ENCODE measurements at places on chromosomes 5 and 9.

- peak; percentile 61 for DNase-seq
Observed at GRCh38 chr9:135994501-135995192, 33.5 kb upstream of the UBAC1 start.

- peak; percentile 63 for DNase-seq
Observed at GRCh38 chr5:157870837-157871834, 12.2 kb upstream of the CLINT1 start.

GRCh38 chr9:37236822-37237221 is 116.4 kb downstream of the ZCCHC7 start:
- no peak for DNase-seq

DNA sequence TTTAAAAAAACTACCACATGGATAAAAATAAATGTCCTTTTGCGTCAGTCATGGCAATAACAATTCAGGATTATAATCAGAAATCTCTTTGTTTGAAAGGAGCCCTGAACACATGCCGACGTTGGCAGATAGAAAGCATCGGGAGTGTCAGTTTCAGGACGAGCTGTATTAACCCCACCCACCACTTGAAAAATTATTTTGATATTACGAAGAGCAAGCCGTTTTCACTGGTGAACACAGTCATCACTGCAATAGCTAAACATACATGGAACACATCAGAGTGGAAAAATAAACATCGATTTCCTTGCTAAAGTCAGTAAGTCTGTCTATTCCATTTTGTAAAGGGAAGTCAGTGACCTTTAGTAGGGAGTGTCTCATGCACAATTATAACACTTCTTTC is 266.4 kb upstream of the FBXL7 start:
- DNase-seq: peak; percentile 68

DNA sequence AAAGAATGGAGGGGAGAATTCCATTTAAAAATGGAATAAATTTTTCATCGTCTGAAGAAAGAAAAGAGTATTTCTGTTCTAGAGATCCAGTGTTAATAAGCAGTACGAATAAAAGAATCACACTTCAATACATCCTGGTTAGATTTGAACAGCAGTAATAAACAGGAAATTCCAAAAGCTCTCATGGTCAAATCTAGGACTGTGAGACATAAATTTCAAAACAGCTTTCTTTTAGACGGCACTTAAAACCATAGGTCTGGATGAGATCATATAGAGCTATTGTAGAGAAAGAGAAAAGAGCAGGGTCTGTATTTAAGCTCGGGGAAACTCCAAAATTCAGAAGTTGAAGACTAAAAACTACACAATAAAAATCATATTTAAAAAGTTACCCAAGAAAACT is 1006.9 kb upstream of the CTNND2 start:
- DNase-seq: no peak

DNA sequence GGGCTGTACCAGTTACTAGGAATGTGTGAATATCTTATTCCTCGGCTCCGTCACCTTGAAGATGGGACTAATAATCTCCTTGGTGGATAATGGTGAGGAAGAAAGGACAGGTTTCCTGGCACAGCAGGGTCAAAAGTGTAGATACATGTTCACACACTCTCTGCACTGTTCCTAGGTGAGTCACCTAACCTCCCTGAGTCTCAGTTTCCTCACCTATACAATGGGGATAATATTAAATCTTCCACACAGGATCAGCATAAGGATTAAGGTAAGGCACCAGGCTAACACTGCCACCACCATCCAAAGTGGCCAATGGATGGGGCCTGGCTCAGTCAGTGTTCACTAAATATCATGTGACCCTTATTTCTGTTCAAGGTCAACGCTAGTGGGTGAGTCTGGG is 66.9 kb downstream of the PSMB7 start:
- DNase-seq: no peak

DNA sequence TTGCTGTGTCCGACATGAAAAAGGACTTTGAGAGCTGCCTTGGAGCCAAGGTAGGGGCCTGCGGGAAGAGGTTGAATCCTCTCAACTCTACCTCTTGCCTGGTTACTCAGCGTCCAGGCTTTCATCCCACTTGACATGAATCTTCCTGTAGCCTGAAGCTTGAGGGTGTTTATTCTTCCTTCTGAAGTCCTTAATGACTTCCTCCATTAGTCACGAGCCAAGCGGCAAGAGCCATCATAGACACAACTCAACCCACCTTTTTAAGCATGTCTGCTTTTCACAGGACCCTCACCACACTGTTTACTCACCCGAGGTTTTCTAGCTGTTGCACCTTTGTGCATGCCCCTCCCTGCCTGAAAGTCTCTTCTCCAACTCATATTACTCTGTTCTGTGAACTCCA is 40.2 kb downstream of the ACO1 start:
- DNase-seq: no peak

DNA sequence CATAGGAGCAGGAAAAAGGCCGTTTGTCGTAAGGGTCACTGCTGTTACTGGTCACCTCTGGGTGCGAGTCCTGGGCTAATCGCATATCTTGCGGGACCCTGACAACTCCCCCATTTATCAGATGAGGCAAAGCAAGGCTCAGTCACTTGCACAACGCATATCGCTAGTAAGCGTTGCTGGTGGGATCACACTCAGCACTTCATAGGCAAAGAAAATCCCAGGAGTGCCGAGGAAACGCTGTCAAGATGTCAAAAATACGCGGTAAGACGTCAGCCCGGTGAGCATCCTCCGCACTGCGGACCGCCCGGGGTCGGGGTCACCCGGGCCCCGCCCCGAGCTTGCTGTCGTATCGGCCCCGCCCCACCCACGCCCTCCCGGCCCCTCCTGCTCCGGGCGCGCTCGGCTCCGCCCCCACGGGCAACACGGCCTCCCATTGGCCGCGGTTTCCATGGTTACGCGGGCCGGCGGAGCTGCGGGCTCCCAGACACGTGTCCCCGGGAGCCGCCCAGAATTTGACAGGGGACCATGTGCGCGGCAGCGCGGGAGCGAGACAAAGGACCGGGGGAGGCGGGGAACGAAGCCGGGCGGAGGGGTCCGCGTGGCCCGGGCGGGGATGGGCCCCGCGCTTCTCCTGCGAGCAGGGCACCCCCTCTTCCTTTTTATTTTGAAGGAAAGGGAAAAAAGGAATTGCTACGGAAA is 80.2 kb upstream of the IER5L start:
- DNase-seq: peak; percentile 94

GRCh38 chr5:144203750-144204596 is 33.3 kb downstream of the KCTD16 start:
- DNase-seq: peak; percentile 91

- DNase-seq: peak; percentile 86
Observed at GRCh38 chr9:15400281-15400941, 22.3 kb upstream of the SNAPC3 start.

- DNase-seq: peak; percentile 77
Observed at GRCh38 chr9:81535542-81536241, 153.7 kb downstream of the TLE1 start.

GRCh38 chr9:91718071-91718470 is 232.0 kb downstream of the ROR2 start:
- no peak for DNase-seq

DNA sequence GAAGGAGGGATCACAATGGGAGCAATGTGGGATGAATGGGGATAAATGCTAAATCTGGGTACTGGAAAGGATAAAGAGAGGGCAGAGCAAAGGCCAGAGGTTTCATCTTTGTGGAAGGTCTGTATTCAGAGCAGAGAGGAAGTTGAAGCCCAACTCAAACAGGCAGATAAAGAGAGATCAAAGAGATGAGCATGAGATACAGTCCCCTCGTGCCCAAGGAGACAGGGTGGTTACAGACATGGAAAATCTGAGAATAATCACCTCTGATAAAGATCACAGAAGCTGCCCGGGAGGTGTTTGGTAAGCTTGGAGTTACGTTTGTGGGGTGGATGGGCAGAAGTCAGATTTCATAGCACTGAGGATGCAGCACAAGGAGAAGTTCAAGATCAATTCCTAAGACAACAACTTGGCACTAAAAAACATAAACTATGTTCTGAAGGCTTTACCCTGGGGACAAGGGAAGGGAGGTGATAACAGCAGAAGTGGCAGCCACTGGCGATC is 459 bp upstream of the ERAP2 start:
- DNase-seq: no peak

DNA sequence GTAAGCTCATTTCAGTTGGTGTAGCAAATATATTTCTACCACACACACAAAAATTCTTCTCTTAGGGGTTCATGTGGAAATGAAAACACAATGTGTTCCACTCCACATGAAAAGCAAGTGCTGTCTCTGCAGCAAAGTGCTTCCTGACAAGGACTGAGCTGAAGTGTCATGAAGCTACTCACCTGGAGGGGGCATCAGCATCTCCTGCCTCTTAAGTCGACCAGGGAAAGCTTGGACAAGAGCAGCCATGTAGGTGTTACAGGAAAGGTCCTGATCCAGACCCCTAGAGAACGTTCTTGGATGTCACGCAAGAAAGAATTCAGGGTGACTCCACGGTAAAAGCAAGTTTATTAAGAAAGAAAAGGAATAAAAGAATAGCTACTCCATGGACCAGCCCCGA is 62.8 kb downstream of the SV2C start:
- DNase-seq: peak; percentile 1
